GM10248 (cell line): ENCODE measurements at places on chromosomes 4 and X.

- peak; percentile 14 for DNase-seq
Measured at GRCh38 chr4:121070696-121071639, 1.4 kb downstream of the NDNF start.

GRCh38 chr4:170868170-170868569, 778.4 kb upstream of the AADAT start:
- no peak for DNase-seq

GRCh38 chr4:58119298-58119697, 1009.1 kb upstream of the IGFBP7 start:
- no peak for DNase-seq

DNA sequence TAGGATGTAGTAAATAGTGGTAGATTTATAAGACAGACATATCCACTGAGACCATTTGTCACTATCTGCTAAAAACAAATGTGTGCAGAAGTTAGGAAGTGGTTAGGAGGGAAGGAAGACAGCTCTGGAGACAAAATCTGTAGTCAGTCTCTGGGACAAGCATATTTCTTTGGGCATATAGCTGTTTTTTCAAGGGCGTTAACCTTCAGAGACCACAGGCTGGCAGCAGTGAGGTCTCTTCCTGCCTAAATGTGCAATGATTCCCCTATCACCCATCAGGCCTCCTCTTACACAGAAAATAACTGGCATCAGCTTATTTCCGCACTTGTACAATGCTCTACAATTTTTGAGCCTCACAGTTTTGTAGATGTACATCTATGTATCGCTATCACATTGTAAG, 6.5 kb downstream of the TMEM150C start:
- no peak for DNase-seq

DNA sequence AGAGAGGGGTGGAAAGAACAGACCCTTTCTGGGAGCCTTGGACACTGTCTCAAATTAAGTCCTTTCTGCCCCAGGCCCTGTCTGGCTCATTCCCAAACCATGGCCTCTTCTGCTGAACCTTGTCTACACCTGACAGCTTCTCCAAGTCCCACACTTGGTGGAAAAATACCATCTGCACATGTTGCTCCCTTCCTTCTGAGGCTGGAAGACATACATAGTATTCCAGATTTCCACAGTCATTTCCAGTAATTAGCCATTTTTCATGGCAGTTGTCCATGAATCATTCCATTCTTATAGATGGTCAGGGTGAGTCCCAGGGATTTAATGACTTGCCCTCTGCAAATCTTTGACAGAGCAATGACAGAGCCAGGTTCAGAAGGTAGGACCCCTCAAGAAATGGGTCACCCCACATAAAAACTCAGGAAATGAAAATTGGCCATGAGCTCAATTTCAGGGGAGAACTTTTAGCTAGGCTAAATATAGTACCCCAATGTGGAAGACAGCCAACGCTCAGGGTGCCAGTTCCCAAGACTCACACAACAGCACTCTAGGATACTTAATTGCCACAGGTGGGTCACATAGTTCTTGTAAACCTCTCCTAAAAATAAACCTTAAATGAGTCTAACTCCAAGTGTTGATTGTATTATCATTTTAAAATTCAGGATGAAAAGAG, 16.2 kb upstream of the DAPP1 start:
- DNase-seq = no peak

DNA sequence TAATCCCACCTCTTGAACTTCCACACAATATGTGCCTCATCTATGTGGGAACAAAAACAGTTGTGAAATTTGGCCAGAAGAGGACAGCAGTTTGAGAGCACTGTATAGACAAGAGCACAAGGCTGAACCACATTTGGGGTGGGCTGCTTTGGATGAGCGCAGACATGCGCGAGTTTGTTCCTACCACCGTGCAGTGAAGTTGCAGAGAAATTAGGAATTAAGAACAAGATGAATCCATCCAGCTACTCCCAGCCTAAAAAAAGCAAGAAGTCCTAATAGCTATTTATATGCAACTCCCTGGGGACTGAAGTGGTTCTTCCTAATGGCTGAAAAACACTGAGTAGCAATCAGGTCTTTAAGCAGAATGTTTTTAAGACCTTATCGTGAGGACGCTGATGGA, 1.0 kb downstream of the GAB3 start:
- DNase-seq = no peak

- DNase-seq = no peak
Measured at GRCh38 chr4:25861951-25862410, 807 bp downstream of the SEL1L3 start.
